ENCODE measurements at places on chromosomes 1 and 21.

GRCh38 chr21:45592208-45592619 lies 50.0 kb upstream of the SLC19A1 start:
- DNase-seq, result no peak

- DNase-seq, result no peak
These were observed 179.3 kb downstream of the NR5A2 start for GRCh38 chr1:200206761-200207160.

- DNase-seq, result no peak
These were observed 200.7 kb upstream of the GRIK3 start for GRCh38 chr1:37234941-37235418.

GRCh38 chr1:44223187-44223610 lies 9.9 kb downstream of the DMAP1 start:
- DNase-seq, result no peak

GRCh38 chr1:219523411-219523810 lies 89.5 kb downstream of the ZC3H11B start:
- no peak for DNase-seq
